ENCODE measurements at places on chromosomes 3 and 15. TPM values are rescaled to one million over a fixed set of nuclear protein-coding genes. Genes with fewer than 3 reads are reported as not detected.

Gene GABRR3
- total RNA-seq, result not detected

Gene SPRED1
- total RNA-seq, result 6.3 TPM

Gene ZPLD1
- total RNA-seq, result not detected

Gene ITPKA
- total RNA-seq, result 5.1 TPM

Gene CHRM5
- not detected for total RNA-seq

Gene SKOR1
- total RNA-seq, result 0.05 TPM

All from A549 treated with Mapracorat at 1 μM for 4 hours (cell line).